Non-pigmented ciliary epithelial cell (primary cell): ENCODE measurements at places on chromosomes 11 and 22.

GRCh38 chr11:115767047-115767802, 263.0 kb upstream of the CADM1 start:
- no peak for DNase-seq

DNA sequence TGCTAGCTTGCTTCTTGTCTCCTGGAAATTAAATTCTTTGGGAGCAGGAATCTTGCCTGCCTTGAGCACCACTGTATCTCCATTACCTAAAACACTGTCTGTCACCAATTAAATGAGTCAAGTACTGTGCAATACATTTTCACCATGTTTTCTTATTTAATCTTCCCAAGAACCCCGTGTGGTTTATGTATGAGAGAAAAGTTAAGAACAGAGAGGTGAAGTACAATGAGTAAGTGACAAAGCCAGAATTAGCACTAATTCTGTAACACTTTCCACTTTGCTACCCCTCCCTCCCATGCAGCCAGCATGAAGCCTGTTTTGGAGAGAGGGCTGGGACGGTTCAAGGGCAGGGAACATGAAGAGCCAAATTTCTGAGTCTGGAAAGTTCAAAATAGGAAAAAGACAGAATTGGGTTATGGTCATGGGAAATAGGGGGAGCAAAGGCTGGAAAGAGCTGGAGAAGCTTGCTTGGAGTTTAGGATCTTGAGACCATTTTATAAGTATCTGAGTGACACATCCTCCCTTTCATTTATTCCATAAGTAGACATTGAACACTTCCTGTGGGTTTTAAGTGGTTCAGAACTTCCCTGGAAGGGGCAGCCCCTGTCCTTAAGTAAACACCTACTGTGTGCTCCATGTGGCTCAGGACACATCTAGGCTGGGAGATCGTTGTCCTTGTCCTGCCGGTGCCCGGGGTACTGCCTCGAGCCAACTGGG, 60.5 kb upstream of the CHST1 start:
- DNase-seq = no peak

- DNase-seq = no peak
These were observed 91.3 kb downstream of the BDNF start for GRCh38 chr11:27608951-27609350.

- no peak for DNase-seq
These were observed 4.9 kb upstream of the FLI1 start for GRCh38 chr11:128688896-128689546.

DNA sequence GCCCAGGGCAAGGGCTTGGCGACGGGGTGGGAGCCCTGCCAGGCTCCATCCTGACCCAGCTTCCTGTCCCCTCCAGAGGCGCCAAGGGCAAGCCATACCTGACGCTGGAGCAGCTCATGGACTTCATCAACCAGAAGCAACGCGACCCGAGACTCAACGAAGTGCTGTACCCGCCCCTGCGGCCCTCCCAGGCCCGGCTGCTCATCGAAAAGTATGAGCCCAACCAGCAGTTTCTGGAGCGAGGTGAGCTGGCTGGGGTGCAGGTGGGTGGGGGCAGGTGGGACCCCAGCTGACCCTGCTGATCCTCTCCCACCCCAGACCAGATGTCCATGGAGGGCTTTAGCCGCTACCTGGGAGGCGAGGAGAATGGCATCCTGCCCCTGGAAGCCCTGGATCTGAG, 5.0 kb downstream of the PLCB3 start:
- DNase-seq = no peak

- no peak for DNase-seq
These were observed 2.7 kb downstream of the SERGEF start for GRCh38 chr11:18010121-18010670.

DNA sequence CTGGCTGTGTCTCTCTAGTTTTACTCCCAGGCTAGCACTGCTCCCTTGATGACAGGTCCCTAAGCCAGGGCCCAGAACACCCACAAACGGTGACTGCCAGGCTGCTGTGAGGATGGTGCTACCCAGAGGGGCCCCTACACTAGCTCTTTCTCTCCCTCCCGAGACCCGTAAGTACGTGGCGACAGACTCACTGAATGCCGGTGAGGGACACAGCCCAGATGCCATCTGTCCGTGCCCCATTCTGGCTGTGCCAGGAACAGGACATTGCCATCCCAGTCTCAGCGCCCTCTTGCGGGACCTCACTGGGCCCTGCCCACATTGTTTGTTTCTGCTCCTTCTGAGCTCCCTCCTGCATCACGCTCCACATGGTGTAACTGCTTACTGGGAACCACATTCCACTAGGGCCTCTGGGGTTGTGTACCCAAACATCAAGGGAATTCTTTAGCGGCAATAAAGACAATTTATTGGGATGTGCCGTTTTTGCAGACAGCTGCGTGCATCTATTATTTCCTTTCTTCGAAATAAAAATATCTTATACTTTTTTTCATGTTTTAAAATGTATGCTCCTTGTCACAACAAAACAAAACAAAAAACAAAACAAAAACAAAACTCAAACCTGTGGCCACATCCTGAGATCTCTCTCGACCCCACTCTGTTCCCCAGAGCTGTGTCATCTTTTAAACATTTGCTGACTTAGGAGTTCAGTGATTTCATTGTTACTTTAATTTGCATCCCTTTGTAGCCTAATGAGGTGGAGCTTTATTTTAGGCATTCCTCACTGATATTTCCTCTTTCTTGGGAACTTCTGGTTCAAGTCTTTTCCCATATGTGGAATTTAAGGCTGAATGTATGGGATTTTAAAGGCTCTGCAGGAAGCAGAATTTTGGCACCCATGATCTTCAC, 4.4 kb upstream of the TPCN2 start:
- DNase-seq = peak; percentile 19

DNA sequence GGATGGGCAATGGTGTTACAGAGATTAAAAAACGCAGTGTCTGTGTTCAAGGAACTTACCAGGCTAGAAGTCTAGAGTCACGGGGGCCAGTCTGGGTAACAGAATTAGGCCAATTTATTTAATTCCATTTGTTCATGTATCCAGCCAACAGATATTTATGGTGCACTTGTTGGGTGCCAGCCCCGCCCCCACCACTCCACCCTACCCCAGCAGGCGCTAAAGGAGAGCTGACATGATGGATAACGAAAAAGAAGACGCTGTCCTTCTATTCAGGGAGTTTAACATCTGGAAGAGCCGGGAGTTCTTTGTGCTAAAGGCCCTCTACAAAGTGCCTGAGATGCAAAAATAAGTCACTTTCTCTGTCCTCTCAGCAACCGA, 1.1 kb upstream of the BMAL1 start:
- no peak for DNase-seq

DNA sequence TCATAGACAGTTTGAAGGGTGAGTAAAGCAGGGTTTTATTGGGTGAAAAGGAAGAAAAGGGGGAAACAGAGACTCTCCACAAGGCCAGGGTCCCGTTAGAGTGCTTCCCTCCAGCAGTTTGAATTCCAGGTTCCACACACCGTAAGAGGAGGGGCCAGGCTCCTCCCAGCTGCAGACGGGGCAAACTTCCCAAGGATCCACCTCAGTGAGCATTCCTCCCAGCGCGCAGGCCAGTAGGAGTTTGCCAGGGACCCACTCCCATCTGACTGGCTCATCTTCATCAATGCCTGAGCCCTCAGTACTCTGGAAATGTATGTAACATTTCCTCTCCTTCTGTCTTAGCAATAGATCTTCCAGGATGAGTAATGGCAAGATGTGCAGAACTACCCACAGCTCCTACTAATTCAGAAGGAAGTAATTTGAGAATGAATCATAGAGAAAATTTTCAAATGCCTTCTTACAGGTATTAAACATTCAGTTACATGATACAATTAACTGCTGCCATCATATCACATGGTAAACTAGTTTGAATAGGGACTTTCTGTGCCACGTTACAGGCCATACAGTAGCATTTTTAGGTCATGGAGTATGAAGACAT, 34.0 kb upstream of the TRPC6 start:
- peak; percentile 2 for DNase-seq

DNA sequence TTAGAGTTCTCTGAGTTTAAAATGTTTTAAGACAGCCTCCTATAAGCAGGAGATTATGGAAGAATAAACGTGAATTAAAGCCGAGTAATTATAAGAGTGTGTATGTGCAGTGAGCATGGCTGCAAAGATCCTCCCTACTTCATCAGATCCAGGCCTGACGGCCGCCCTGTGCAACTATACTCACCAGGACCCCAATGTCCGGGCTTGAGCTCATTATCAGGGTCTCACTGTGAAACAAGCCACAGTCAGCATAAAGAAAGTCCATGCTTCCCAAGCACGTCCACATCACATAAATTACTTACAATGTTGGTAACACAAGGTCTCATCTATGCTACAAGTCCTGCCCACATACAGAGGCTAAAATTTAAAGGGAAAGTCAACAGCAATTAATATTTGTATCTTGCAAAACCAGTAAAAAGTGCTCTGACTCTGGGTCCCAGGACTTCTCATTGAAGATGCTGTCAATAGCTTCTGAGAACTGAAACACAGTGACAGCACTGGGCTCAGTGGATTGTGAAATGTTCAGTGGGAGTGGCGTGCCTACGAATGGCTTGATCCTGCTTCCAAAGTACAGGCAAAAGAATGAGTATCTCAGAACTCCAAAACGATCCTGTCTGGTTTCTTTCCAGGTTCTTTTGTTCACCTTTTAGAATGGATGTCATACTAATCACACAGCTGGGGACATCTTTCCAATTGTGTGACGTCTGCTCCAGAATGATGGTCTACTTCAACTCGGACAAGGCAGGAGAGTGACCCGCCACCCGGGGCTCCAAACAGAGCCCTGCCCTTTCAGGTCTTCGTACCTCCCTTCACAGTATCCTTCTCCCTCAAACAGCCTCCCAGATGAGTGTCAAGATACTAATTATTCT, 72.1 kb upstream of the ARFGAP3 start:
- DNase-seq = no peak

- peak; percentile 58 for DNase-seq
These were observed 55.3 kb upstream of the GCAT start for GRCh38 chr22:37752189-37753087.

DNA sequence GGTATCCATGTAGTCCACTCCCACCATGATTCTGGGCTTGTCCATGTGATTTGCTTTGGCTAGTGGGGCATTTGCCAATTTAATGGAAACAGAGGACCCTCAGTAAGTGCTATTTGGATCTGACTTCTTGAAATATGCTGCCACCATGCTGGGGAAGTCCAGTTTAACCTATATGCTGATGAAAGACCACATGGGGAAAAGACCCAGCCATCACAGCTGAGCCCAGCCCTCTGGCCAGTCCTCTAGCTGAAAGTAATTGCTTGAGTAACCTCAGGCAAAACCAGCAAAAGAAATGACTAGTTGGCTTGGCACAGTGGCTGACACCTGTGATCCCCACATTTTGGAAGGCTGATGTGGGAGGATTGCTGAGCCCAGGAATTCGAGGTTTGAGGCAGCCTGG, 61.5 kb downstream of the ATG16L2 start:
- DNase-seq = no peak
